ENCODE measurements at places on chromosomes 4 and X.

DNA sequence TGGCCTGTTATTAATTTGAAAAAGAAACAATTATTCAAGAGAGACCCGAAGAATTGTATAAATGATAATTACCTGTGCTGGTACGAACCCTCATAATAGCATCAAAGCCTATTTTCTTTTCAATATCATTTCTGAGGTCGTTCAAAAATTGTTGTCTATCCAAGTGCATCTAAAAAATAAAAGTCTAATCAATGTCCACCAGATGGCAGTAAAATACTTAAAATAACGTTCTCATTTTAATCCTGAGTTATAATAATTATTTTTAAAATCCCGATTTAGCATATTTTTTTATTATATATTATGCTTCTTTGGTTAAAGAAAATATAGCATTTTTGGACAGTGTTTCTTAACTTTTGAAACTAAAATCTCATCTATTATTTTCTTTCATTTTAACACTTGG is 55.7 kb downstream of the METTL14 start:
- DNase-seq, result no peak
- H3K4me1 ChIP-seq, result peaks cover 8% of the 10 kb centered on the region
- H3K27me3 ChIP-seq, result no peaks in the 10 kb centered on the region
- H3K36me3 ChIP-seq, result peaks cover 30% of the 10 kb centered on the region
- no peak overlapping the region for H3K4me3 ChIP-seq

- H3K36me3 ChIP-seq, result no peaks in the 10 kb centered on the region
- peak overlapping the region; percentile 73 for H3K27ac ChIP-seq
- peaks cover 4% of the 10 kb centered on the region for H3K4me1 ChIP-seq
Measured at GRCh38 chr4:185773419-185773818, 38.6 kb downstream of the SORBS2 start.

DNA sequence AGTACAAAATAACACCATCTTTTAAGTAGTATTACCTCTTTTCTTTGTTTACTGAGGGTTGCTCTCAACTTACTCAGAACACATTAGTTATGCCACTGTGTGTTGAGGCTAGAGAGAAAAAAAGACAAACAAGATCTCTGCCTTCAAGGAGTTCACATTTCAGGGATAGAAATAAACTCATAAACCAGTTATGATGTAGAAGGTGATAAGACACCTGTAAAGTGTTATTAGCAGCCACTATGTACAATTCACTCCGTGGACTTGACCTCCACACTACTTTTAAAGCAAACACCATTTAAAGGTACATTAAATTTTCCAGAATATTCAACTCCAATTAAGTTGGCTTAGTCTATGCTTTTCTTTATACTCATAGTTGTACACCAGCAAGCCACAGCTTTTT is 278.0 kb downstream of the PDGFC start:
- H3K27ac ChIP-seq, result no peak overlapping the region
- DNase-seq, result no peak
- H3K27me3 ChIP-seq, result no peaks in the 10 kb centered on the region
- H3K36me3 ChIP-seq, result no peaks in the 10 kb centered on the region
- no peaks in the 10 kb centered on the region for H3K4me1 ChIP-seq

DNA sequence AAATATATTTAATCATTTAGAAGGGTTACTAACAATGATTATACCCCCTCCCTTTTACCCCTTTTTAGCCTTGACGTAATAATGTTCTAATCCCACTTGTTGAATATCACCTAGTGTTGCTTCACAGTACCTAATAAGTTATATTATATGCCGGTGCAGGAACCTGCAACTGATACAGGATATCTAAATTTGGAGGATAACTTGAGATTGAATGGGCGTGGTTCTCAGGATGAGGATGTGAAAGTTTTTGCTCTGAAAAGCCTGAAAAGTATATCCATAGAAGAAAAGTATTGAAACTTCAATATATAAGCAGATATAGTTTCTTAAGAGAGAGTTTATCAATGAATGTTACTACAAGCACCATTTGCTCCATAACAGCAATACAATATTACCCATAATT is 59.8 kb downstream of the ZNF711 start:
- no peaks in the 10 kb centered on the region for H3K4me1 ChIP-seq
- DNase-seq, result no peak
- no peaks in the 10 kb centered on the region for H3K27me3 ChIP-seq
- no peaks in the 10 kb centered on the region for H3K36me3 ChIP-seq
- H3K4me3 ChIP-seq, result no peak overlapping the region
- H3K27ac ChIP-seq, result no peak overlapping the region

- no peaks in the 10 kb centered on the region for H3K27me3 ChIP-seq
- H3K4me3 ChIP-seq, result no peak overlapping the region
- H3K4me1 ChIP-seq, result no peaks in the 10 kb centered on the region
- no peak overlapping the region for H3K27ac ChIP-seq
- no peaks in the 10 kb centered on the region for H3K36me3 ChIP-seq
- DNase-seq, result no peak
Measured at GRCh38 chr4:142925161-142925560, 79.1 kb upstream of the INPP4B start.

DNA sequence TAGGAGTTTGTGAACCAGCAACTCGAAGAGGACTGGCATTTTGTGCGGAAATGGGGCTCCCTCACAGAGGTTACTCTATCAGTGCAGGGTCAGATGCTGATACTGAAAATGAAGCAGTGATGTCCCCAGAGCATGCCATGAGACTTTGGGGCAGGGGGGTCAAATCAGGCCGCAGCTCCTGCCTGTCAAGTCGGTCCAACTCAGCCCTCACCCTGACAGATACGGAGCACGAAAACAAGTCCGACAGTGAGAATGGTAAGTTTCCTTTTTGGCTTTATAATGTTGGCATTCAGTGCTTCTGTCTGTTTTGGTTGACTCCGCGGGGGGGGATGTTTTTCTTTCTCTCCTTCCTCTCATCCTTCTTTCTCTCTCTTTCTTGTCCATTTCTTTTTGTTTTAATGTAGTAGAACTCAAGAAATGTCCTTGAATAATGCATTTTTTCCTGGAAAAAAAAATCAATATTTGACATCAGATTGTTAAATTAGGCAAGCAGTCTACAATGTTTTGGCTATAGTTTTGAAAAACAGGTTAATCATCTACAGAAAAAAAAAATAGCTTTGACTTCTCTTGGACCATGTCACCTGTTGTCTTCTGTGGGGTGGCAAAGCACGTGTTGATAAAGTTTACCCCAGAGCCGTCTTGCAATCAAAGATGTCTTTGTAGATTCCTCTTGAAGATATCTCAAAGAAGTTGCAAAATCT is 103.6 kb downstream of the TENM3 start:
- no peak overlapping the region for H3K4me3 ChIP-seq
- no peak overlapping the region for H3K27ac ChIP-seq
- no peaks in the 10 kb centered on the region for H3K27me3 ChIP-seq
- DNase-seq, result no peak

DNA sequence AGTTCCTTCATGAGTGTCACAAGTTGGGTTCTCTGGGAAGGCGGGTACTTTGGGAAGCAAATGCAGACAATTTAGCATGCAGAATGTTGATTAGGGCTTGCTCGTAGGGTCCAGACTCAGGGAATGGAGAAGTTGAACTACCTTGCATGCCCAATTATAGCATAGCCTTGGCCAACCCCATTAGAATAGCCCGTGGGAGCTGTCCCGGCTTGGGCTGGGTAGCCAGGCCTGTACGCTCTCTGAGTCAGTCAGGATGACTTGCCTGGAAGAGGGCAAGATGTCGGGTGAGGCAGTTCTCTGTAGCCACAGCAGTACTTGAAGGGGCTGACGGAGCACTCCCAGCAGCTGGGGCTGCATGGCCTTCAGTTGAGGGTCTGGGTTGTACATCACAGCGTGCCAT is 19.5 kb downstream of the KIAA0232 start:
- H3K4me3 ChIP-seq, result no peak overlapping the region
- H3K27me3 ChIP-seq, result no peaks in the 10 kb centered on the region
- H3K27ac ChIP-seq, result no peak overlapping the region
- no peak for DNase-seq

DNA sequence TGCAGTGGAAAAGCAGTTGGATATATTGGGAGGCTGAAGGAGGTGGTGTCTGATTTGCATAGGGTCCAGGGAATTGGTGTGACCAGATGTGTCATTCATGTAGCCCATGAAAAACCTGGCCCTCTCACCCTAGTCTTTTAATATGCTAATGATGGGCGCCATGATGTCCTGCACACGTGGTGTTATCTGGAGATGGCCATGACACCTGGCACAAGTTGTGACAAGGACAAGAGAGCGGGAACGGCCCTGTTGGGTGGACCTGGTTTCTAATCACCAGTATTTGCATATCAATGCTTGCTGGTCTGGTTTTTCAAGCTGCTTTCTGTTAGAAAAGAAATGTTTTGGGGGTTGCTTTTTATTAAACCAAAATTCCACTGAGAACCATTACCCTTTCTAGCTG is 87.4 kb downstream of the ZXDA start:
- H3K36me3 ChIP-seq, result no peaks in the 10 kb centered on the region
- H3K27me3 ChIP-seq, result no peaks in the 10 kb centered on the region
- no peak overlapping the region for H3K4me3 ChIP-seq
- no peaks in the 10 kb centered on the region for H3K4me1 ChIP-seq
- H3K27ac ChIP-seq, result no peak overlapping the region

DNA sequence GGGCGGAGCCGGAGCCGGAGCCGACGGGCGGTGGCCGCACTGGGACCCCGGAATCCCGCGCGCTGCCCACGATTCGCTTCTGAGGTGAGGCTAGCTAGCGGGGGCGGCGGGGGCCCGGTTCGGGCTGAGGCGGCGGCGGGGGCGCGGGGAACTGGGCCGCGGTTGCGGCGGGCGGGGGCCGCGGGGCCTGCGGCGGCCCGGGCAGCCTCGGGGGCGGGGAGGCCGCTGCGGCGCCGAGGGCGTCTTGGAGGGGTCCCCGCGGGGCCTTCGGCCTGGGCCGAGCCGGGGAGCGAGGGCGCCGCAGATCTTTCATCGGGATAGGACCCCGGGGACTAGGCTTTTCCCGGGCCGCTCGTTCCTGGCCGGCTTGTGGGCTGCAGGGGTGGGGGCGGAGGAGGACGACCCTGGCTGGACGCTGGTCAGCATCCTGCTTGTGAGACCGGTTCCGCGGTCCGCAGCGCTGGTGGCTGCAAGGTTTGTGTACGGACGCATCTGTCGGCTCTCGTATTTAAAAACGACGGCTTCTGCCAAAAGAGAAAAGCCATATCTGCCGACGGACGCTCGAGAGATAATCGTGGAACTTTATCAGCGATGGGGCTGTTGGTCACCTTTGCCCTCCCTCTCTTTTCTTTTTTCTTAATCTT is 419 bp downstream of the ADD1 start:
- no peaks in the 10 kb centered on the region for H3K36me3 ChIP-seq
- H3K27ac ChIP-seq, result peak overlapping the region; percentile 93
- no peaks in the 10 kb centered on the region for H3K27me3 ChIP-seq
- H3K4me3 ChIP-seq, result peak overlapping the region; percentile 86

- no peaks in the 10 kb centered on the region for H3K27me3 ChIP-seq
- H3K4me3 ChIP-seq, result no peak overlapping the region
- H3K27ac ChIP-seq, result no peak overlapping the region
Measured at GRCh38 chr4:55887594-55887993, 34.1 kb downstream of the EXOC1 start.

DNA sequence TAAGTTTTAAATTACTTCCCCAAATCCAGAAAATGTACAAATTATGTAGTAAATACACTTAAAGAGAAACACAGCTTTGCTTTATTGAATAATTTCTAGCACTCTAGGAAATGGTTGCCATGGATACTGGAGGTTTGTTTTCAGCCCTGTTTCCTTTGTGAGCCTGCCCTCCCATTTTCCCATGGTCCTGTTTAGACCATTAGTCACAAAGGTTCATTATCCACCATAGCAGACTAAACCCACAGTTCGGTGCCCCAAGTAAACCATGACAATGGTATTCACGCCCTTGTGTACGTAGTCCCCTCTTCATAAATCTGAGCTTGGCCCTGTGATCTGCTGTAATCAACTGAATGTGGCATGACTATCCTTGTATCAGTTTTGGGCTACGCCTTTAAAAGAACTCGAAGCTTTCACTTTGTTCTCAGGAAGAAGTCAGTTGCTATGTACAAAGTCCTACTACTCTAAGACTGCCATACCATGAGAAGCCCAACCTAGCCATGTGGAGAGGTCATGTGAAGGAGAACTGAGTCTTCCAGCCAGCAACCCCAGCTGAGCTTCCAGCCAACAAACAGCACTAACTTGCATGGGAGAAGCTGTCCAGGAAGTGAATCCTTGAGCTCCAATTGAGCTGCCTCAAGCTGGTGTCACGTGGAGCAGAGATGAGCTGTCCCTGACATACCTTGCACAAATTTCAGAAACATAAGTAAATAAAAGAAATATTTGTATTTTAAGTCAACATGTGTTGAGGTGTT is 300.4 kb downstream of the LDB2 start:
- H3K27ac ChIP-seq, result no peak overlapping the region
- DNase-seq, result no peak
- H3K27me3 ChIP-seq, result no peaks in the 10 kb centered on the region
- H3K36me3 ChIP-seq, result no peaks in the 10 kb centered on the region
- H3K4me1 ChIP-seq, result peaks cover 7% of the 10 kb centered on the region

- H3K4me1 ChIP-seq, result no peaks in the 10 kb centered on the region
- H3K27ac ChIP-seq, result no peak overlapping the region
- no peak overlapping the region for H3K4me3 ChIP-seq
Measured at GRCh38 chr4:140995058-140995457, 138.2 kb downstream of the RNF150 start.

GRCh38 chr4:71141125-71141524 is 147.7 kb downstream of the DCK start:
- H3K27me3 ChIP-seq, result no peaks in the 10 kb centered on the region
- H3K27ac ChIP-seq, result no peak overlapping the region
- DNase-seq, result no peak
- H3K4me1 ChIP-seq, result no peaks in the 10 kb centered on the region
- no peaks in the 10 kb centered on the region for H3K36me3 ChIP-seq
- no peak overlapping the region for H3K4me3 ChIP-seq

- H3K4me1 ChIP-seq, result no peaks in the 10 kb centered on the region
- no peak overlapping the region for H3K27ac ChIP-seq
- no peaks in the 10 kb centered on the region for H3K36me3 ChIP-seq
- no peaks in the 10 kb centered on the region for H3K27me3 ChIP-seq
- DNase-seq, result no peak
Measured at GRCh38 chr4:154019811-154020210, 230.9 kb upstream of the SFRP2 start.

- peaks cover 6% of the 10 kb centered on the region for H3K27me3 ChIP-seq
- no peak for DNase-seq
- no peak overlapping the region for H3K4me3 ChIP-seq
- no peak overlapping the region for H3K27ac ChIP-seq
- H3K4me1 ChIP-seq, result no peaks in the 10 kb centered on the region
Measured at GRCh38 chr4:155392481-155393184, 15.9 kb upstream of the MAP9 start.

GRCh38 chrX:120568035-120568434 is 7.3 kb upstream of the CUL4B start:
- no peak for DNase-seq
- no peak overlapping the region for H3K27ac ChIP-seq
- no peaks in the 10 kb centered on the region for H3K36me3 ChIP-seq
- H3K27me3 ChIP-seq, result no peaks in the 10 kb centered on the region

- no peaks in the 10 kb centered on the region for H3K36me3 ChIP-seq
- H3K4me3 ChIP-seq, result no peak overlapping the region
- no peaks in the 10 kb centered on the region for H3K27me3 ChIP-seq
- H3K4me1 ChIP-seq, result peaks cover 8% of the 10 kb centered on the region
- H3K27ac ChIP-seq, result no peak overlapping the region
Measured at GRCh38 chr4:125639182-125639621, 324.4 kb downstream of the FAT4 start.

All from suprapubic skin (tissue), 4 donors.